ENCODE measurements at places on chromosomes 5 and 9.
A peak's percentile ranks its signal among the peaks of the same experiment; 100 is the strongest.

- DNase-seq: no peak
Measured at GRCh38 chr9:124410321-124410913, 4.8 kb downstream of the PSMB7 start.

DNA sequence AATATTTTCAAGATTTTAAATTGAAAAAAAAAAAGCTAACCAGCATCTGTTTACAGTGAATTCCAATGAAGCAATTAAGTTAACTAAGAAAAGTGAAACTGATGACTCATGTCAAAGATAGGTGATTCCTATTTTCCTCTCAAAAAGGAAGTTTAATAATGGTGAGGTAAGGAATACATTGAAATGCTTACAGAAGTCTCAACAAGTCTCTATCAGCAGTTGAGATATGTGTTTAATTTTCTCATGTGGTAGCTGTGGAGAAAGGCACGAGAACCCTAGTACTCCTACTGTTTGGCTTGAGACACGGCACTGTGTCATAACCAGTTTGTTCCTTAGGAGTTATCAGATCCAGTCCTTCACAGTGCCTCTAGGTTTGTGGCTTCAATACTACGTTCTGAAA lies 114.5 kb downstream of the SLC25A46 start:
- no peak for DNase-seq

- no peak for DNase-seq
Measured at GRCh38 chr5:8943301-8943700, 602.6 kb downstream of the SEMA5A start.

GRCh38 chr5:25754895-25755294 lies 1110.1 kb upstream of the CDH10 start:
- DNase-seq: no peak

DNA sequence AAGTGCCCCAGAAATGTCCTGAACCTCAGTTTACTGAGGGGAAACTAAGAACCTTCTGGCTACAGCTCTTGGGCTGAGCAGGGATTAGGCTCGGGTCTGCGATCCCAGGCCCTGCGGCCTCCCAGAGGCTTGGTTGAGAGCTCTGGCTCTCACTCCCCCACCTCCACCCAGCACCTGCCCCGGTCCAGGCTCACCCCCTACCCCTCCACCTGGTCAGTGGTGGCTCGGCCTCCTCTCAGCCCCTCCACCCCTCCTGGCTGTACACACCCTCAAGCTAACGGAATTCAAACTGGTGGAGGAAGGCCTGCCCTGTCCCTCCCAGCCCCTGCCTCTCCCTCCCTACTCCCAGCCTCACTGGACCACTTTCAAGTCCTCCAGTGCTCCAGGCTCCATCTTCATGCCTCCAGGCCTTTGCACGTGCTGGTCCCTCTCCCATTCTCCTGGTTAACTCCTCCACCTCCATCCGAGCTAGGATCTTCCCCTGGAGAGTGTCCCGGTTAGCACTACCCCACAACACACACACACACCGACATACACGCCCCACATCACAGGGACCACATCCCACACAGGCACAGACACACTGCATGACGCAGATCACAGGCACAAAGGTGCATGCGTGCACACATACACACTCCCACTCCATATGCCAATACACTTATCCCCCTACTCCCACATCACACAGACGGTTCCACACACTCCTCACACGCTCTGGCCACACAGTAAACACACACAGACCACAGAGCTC lies 130.9 kb downstream of the C9orf50 start:
- peak; percentile 38 for DNase-seq
